ENCODE measurements at places on chromosomes 1 and 21. TPM values are rescaled to one million over a fixed set of nuclear protein-coding genes. Genes with fewer than 3 reads are reported as not detected.

Gene HSF2BP
- total RNA-seq, result 2.2 TPM

Gene NUDT4B
- total RNA-seq, result 3.6 TPM

Gene FAM43B
- total RNA-seq, result 3.2 TPM

GRCh38 chr1:209335178-209335577 is 248.3 kb upstream of the CAMK1G start:
- DNase-seq, result peak; percentile 3

DNA sequence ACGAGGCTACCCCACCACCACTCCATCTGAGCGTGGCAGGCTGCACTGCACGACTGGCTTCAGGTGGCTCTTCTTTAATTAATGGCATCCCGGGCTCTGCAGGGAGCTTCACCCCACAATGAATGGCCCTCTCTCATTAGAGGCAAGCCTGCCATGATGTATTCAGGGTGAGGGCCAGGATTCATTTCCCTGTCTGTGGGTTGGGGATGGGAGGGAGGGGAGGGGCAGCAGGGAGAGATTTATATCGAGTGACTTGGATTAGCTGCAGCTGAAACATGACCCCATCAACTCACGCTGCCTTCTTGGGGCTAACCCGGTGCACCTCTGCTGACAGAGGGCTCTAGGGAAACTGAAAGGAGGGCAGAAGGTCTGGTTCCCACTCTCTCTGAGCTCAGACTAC is 54.2 kb downstream of the ERI3 start:
- DNase-seq, result no peak

DNA sequence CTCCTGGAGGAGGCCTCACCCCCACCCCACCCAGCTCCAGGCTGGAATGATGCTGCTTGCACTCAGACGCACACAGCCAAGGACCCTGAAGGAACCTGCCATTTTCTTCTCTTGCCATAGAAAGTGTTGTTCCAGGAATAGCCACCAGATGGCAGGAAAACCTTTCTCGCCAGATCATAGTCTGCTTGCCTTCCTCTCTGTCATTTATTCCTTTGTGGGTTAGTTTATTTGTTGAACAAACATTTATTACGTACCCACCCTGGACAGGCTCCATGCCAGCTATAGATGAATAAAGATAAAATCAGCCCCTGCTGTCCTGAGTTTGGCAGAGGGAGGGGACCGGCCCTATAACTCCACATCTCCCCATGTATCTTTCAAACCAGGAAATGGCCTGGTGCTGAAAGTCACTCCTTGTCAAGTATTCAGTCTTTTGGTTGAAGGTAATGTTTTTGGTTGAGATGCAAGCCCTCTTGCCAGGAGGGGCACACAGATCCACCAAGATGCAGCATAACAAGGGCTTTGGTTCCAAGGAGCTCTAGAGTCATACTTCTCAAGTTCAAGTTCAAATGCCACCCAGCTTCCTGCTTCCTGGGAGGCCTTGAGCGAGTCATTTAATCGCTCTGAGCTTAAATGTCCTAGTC is 7.0 kb upstream of the KCNC4 start:
- peak; percentile 50 for DNase-seq

DNA sequence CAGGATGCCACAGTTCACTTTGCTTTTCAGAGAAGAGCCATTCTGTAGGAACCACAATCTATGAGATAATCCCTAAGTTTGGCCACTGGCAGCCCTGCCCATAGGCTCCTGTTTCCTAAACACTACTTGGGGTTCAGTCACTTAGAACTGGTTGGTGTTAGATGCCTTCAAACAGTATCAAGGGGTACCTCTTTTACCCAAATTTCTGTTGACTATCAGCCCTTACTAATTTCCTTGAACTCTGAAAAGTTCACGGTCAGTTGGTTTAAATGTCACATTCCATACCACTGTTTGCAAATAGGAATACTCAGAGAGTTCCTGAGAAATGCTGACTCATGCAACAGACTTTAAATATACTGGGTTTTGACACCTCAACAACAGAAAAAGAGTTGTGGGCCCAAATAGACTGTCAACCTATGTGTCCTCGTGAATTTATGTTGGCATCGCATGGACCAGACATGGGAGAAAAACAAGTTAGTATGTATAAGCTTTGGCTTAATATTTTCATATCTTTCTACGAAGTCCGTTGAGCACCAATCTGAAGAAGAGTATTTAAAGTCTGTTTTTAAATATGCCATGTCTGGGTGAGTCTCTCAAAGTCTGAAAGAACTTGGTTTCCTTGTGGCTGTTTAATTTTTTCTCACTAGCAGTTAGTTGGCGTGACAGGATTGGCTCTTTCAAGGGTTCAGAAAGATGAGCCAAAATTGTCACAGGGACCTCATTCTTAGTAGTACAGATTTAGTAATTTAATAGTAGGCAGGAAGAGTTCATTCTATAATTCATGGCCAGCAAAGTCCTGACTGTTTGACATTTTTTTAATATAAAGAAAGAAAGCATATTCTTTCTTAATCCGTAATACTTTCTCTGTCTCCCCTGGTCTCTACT is 56.5 kb upstream of the ZNF326 start:
- peak; percentile 82 for DNase-seq

Data from HepG2 (cell line).